Activated naive CD4-positive, alpha-beta T cell treated with anti-CD3 and anti-CD28 coated beads, Interleukin-2, amount 50 U/mL, for 72 hours (primary cell): ENCODE measurements at places on chromosomes 4 and X.

DNA sequence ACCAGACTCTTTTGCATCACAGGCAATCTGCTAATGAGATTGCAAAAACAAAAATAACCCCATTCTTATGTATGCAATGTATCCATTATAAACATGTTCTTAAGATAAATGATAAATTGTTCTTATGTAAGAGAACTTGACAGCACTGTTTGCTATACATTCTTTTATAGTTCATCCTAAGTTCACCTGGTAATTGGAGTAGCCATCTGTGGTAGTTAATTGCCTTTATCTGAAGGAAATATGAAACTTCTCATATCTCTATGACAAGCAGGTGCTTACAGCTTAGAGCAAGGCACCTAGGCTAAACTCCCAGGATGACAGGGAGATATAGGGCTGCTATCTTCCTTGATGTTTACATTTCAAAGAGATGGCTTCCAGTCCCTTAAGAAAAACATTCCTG lies 21.3 kb upstream of the CLCN5 start:
- DNase-seq = no peak

GRCh38 chrX:97898798-97899197 lies 1015.1 kb downstream of the RPA4 start:
- DNase-seq = no peak

DNA sequence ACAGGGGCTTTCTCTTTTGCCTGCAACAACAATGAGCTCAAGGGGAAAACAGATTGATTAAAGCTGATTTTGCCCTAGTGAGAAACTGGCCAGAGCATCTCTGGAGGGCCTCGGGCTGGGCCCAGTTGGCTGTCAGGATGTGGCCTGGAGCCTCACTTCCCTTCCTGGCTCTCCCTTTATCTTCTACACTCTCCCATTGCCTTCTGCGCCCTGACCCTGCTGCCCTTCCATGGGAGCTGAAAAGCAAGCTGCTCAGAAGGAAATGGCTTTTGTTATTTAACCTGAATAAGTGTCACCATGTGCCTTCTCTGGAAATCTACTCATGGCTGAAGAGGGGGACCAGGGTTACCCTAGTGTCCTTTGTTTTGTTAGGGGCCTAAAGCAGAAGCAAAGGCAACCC lies 43.8 kb downstream of the NHSL2 start:
- no peak for DNase-seq

- no peak for DNase-seq
These were observed 301.6 kb downstream of the ARHGAP24 start for GRCh38 chr4:85776579-85776978.

GRCh38 chrX:108397627-108398391 lies 40.4 kb downstream of the COL4A6 start:
- no peak for DNase-seq

- DNase-seq = no peak
These were observed 82.3 kb downstream of the FREM3 start for GRCh38 chr4:143617994-143618679.

GRCh38 chr4:165761963-165762362 lies 111.1 kb upstream of the TLL1 start:
- DNase-seq = no peak

GRCh38 chrX:55709735-55710134 lies 7.8 kb upstream of the RRAGB start:
- DNase-seq = no peak

DNA sequence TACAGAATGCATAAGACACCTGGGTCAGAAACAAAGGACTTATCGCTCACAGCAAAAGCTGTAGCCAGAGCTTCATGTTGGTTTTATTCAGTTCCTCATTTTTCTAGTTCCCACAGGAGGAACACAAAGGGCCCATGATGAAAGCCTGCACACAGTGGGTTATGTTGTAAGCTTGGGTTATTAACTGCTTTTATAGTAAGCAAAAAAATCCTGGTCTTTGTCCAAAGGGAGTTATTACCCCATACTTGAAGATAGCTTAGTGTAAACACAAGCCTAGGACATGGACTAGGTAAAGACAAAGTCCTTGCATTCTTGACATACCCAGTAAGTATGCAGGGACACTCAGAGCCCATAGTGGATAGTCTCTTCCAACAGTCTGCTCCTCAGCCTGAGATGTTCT lies 11.7 kb downstream of the BBS12 start:
- no peak for DNase-seq

GRCh38 chr4:41820473-41820872 lies 71.9 kb upstream of the PHOX2B start:
- no peak for DNase-seq

GRCh38 chr4:184104419-184105101 lies 113.1 kb downstream of the ENPP6 start:
- no peak for DNase-seq

DNA sequence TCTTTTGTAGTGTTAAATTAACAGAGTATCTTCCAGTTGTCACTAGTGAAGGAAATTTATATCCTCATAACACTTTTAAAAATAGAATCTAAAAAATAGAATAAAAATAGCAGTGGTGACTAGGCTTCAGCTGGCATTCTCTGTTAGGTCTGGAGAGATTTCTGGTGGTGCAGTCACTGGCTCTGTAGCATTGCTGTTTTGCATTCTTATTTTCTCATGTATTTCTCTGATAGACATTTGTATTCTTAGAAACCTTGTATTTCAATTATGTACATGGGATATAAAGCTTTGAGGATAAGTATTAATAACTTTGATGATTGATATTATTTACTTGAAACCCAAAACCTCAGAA lies 87.6 kb downstream of the TMEM131L start:
- no peak for DNase-seq

GRCh38 chr4:182913621-182914020 lies 3.6 kb downstream of the DCTD start:
- no peak for DNase-seq

DNA sequence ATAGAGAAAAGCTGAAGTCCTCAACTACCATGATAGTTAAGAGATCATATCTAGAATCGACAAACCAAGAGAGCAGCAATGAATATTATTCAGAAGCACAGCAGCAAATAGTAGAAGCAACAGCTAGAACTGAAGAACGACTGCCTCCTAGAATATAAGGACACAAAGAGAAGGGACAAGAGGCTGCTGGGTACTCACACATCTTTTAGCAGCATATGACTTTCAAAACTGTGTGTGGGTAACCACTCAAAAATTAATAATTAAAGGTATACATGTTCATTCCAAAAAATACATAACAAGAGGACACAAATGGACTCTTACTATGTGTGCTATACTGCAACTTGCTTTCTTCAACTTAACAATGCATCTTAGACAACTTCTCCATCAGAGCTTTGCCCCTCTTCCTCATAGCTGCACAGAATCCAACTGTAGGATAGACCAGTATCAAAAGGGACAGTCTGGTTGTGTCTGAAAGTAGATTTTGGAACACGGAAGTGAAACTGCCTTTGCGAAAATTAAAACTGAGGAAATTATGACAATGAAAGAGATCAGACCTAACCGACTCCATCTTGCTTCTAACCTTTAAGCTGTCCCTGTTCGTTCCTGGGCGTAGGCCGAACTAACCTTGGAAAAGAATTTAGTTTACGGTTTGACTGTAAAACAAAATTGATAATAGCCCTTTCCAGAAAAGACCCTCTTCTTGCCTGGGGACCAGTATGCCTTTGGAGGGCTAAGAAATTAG lies 125.7 kb downstream of the SH3KBP1 start:
- DNase-seq = no peak

- DNase-seq = peak; percentile 17
These were observed 5.0 kb upstream of the SDAD1 start for GRCh38 chr4:75995727-75996126.

DNA sequence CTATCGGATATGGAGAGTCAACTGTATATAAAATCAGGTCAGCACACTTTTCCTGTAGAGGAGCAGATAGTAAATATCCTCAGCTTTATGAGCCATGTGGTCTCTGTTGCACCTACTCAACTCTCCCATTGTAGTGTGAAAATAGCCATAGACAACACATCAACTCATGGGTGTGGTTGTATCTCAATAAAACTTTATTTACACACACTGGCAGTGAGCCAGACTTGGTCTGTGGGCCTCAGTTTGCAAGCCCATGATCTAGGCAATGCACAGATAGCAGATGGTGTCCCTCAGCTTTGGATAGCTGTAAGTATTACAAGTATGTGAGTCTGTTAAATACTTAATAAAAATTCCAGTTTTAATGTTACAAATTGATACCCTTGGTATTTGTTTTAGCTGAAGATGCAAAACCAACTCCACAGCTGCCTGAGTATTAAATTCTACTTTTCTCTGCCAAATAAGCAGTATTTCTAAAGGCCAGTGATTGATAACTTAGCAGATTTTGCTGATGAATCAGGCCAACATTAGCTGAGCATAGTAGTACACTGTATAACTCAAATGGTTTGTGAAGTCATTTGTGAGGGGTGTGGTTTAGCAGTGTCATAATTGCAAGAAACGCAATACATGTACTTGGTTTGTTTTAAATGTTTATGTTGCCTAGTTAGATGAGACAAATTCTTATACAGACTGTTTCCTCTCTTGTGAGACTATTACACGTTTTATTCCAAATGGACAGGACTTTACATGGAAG lies 87.3 kb downstream of the GPR143 start:
- DNase-seq = no peak

DNA sequence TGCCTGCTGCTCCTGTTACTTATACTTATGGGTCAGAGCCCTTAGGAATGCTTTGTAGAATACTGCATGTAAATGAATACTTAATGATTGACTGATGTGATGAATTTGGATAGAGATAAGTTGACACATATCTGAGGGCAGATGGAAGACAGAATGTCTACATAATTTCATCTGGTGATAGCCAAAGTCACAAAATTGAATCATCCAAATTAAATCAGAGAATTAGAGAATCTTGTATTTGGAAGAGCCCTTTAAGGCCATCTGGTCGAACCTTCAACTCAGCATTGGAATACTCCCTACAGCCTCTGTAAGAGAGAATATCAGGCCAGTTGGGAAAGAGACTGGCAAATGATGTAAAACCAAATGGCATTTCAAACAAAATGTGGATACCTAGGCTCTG lies 944.8 kb downstream of the RPA4 start:
- DNase-seq = no peak

DNA sequence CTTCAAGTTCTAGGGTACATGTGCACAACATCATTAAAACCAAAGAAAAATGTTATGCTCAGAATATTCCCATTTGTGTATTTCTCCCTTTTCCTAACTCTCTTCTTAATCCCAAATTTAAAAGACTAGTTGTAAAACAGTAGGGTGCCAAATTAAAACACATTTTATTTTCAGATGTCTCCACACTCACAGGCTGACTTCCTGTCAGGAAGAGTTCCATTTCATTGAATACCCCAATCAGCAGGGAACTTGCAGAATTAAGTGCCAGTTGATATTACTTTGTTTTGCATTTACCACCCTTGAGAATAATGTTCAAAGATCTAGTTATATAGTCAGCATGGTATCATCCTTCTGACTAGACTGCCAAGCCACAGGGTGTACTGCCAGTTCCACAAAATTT lies 207.9 kb downstream of the MAB21L2 start:
- DNase-seq = no peak

- DNase-seq = no peak
These were observed 5.2 kb downstream of the FOXO4 start for GRCh38 chrX:71100581-71101505.

DNA sequence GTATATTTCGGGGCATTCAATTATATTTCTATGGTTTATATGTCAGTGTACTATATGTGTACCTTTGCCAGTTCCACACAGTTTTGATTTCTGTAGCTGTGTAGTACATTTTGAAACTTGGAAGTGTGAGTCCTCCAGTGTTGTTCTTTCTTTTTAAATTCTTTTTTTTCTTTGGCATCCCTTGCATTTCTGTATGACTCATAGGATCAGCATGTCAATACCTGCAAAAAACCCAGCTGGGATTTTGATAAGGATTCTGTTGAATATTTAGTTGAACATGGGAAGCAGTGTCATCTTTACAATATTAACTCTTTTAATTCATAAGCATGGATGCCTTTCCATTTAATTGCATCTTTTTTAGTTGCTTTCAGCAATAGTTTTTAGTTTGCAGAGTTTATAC lies 100.0 kb downstream of the SH3BGRL start:
- DNase-seq = no peak

GRCh38 chr4:183287309-183287659 lies 32.8 kb downstream of the CLDN22 start:
- no peak for DNase-seq

GRCh38 chr4:85548116-85548515 lies 73.2 kb downstream of the ARHGAP24 start:
- no peak for DNase-seq

DNA sequence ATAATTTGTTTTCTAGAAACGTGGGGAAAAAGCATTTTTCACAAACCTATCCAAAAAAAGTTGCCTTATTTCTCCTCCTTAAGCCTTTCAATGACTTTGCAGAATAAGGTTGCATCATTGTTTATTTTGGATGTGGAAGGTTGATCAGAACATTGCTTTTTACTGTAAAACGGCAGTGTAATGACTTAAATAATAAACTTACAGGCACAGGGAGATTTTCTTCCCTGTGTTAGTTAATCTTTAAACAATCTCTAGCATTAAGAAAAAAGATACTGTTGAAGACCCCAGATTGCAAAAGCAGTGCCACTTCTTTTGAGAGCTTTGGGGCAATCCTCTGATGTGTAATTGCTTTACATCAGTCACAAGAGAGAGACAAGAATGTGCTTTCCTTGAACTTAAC lies 153.4 kb downstream of the ARX start:
- no peak for DNase-seq

GRCh38 chr4:87232216-87232615 lies 11.8 kb upstream of the KLHL8 start:
- DNase-seq = no peak

DNA sequence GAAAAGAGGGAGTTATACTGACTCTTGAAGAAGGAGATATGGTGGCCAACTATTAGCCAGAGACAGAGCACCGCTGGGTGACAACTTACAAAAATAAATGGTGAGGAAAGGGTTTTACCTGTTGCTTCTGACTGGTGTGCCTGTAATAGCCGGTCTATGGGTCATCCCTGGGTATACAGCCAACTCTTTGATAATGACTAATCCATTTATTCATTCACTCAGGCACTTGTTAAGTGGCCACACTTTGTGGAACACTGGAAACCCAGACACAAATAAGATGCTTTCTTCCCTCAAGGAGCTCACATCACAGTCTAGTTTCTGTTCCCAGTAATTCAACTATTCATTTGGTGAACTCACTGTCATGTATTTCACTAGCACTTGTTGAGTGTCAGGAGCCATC lies 13.2 kb upstream of the CAPN6 start:
- DNase-seq = no peak

DNA sequence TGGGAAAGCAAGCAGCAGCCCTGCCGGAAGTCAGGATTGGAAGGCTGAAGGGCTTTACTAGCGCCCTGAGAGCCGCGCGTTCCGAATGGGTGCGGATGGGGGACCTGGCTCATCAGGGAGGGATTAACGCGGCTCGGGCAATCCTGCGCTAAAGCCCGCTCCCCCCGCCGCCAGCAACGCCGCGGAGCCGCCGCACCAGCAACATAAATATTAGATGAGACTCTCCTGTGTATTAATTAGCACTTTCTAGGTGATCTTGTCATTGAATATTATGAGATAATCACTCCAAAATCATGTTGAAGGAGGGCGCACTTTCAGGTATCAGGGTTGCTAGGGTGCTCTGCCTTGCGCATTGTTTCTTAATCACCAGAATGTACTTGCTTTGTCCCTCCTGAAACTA lies 357.2 kb upstream of the FAM241A start:
- no peak for DNase-seq

GRCh38 chr4:39256436-39256835 lies 74.1 kb downstream of the WDR19 start:
- DNase-seq = no peak
